ENCODE measurements at places on chromosomes 7 and 10.

DNA sequence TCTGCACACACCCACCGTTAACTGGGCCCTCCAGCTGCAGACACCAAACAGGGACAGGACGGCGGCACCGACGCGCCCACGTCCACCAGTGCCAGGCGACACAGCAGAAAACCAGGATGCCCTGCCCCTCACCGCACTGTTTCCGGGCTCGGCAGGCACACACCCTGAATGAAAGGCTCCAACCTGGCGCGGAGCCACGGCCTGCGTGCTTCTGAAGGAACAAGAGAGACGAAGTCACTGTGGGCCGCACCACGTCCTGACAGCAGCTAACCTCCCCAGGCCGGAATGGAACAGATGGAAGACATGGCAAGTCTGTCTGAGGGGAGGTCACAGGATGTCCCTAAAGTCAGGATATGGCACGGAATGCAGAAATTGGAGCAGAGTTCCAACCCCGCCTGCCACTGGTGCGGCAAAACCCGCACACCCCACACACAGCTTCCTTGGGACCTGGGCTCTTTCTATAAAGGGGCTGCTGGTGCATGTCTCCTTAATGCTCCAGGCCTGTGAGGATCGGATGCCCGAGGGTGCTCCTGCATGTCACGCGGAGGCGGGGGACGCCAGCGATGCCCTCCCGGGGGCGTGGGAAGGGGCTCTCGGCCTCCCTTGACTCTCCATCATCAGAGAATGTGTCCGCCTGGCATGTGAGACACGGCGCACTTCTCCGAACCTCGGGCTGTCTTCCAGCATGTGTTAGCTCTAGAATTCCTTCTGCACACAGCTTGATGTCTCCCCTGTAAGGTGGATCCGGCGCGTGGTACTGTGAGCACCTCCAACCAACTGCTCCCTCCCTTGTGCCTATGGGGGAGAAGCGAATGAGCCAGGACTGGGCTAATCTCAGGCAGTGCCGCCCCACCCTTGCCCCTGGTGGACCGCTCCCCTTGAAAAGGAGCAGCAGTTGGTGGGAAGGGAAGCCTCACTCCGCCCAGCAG, 3.9 kb upstream of the GPER1 start:
- peak; percentile 74 for DNase-seq

DNA sequence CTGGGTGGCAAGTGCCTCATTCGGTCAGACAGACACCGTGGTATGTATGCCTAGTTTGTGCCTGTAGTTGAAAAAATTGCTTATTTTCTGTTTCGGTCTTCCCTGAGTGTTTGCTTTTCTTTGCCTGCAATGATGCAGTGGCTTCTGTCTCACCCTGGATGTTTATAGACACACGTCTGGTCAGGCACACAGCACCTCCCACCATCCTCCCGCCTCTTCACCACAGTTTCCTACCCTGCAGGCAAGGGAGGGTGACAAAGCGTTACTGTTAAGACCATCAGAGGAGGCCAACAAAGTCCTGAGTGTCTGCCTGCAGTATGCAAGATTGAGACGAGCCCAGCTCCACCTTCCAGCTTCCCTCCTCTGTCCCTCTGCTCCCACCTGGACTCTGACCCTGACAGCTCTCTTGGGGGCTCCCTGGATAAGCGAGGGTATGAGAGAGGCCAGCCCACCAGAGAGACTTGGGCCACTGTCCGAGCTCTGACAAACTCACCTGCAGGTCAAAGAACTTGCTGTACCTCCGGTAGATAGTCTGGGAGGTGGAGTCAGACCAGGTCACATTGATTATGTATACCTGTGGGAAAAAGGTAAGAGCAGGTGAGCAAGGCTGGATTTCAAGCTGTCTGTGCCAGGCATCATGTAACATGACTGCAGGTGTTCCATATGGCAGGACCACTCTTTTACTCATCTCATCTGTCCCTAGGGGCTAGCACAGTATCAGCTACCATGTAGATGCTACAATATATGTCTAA, 54.4 kb downstream of the SH3PXD2A start:
- DNase-seq = peak; percentile 46

GRCh38 chr10:87590705-87591588, 68.7 kb upstream of the PAPSS2 start:
- DNase-seq = no peak

DNA sequence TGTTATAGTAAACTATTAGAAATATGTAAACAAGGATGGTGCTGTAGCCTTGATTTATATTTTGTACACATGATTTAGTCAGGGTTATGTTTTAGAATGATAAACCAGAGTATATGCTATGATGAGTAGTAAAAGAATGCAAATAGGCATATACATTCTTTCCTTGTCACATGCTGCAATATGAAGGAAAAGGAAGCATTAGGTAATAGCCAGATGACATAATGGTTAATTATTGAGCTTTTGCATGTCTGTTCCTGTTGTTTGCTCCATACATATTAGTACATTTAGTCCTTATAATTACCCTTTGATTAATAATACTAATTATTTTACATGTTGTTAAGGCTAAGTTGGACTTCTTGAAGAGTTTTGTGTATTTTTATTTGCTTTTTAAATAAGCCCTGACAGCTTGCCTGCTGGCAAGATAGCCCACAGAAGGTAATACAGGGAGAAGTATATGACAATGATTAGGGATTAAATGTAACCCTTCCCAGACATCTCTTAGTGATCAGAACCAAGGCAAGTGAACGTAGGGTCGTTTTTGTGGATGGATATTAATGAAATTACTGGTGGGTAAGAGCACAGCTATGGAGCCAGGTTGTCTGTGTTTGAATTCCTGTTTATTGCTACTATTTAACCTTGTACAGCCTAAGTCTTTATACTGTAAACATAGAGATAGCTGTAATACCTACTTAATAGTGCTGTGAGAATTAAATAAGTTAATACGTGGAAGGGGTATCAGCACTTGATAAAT, 68.4 kb downstream of the PHTF2 start:
- peak; percentile 34 for DNase-seq

DNA sequence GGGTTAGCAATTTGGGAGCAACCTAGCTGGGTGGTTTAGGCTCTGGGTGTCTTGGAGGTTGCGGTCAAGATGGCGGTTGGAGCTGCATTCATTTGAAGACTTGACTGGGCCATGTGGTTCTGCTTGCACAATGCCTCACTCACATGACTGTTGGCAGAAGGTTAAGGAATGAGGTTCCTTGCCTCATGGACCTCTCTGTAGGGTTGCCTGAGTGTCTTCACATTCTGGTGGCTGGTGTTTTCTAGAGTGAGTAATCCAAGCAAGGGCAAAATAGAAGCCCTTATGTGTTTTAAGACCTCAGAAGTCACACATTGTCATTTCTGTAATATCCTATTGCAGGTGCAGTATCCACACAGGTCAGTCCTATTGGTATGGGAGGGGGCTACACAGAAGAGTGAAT, 52.0 kb downstream of the CDK14 start:
- DNase-seq = no peak

GRCh38 chr7:28211006-28211405, 30.4 kb upstream of the JAZF1 start:
- DNase-seq = no peak

DNA sequence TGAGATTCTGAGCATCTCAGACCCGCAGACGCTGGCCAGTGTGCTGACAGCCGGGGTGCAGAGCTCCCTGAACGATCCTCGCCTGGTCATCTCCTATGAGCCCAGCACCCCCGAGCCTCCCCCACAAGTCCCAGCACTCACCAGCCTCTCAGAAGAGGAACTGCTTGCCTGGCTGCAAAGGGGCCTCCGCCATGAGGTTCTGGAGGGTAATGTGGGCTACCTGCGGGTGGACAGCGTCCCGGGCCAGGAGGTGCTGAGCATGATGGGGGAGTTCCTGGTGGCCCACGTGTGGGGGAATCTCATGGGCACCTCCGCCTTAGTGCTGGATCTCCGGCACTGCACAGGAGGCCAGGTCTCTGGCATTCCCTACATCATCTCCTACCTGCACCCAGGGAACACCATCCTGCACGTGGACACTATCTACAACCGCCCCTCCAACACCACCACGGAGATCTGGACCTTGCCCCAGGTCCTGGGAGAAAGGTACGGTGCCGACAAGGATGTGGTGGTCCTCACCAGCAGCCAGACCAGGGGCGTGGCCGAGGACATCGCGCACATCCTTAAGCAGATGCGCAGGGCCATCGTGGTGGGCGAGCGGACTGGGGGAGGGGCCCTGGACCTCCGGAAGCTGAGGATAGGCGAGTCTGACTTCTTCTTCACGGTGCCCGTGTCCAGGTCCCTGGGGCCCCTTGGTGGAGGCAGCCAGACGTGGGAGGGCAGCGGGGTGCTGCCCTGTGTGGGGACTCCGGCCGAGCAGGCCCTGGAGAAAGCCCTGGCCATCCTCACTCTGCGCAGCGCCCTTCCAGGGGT, 703 bp downstream of the RBP3 start:
- no peak for DNase-seq

DNA sequence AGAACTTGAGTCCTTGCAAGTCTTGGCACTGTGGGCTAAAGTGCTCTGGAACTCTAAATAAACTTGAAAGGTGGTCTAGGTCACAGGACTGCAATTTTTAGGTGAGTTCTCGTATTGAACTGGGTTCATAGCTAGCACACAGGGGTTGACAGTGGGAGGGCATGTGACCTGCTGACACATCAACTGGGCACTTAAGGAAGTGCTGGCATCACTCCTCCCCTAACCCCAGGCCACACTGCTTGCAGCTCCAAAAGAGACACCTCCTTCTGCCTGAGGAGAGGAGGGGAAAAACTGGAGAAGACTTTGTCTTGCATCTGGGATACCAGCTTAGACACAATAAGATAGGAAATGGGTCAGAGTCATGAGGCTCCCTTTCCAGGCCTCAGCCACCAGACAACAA, 38.0 kb upstream of the AASS start:
- DNase-seq = no peak

DNA sequence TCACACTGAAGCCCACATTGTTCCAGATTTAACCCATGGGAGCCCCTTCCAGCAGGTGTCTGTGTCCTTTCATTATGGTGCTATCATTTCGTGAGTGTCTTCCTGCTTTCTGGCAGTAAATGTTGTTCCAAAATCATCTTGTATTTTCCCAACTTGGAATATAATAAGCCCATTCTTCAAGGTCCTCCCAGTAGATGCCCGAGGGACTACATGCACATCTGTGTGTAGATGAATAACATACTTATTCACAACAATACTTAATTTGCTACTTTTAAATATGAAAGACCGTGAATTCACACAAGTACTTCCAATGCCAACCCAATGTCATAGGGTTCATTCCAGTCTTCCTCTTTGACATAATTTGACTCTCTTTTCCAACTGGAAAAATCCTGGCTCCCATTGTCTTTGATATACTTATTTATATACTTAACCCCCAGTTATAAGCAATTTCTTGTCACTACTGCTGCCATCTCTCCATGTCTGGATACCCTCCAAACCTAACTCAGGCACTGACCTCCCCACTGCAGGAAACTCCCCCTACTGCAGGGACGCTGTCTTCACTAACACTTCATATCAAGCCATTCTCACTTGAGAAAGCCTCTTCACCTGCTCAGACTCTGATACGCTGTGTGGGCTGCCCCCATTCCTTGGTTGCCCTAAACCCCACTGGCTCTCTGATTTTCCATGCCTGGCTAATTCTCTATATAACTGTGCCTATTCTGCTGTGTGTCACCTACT, 1119.2 kb downstream of the CNTNAP2 start:
- no peak for DNase-seq

DNA sequence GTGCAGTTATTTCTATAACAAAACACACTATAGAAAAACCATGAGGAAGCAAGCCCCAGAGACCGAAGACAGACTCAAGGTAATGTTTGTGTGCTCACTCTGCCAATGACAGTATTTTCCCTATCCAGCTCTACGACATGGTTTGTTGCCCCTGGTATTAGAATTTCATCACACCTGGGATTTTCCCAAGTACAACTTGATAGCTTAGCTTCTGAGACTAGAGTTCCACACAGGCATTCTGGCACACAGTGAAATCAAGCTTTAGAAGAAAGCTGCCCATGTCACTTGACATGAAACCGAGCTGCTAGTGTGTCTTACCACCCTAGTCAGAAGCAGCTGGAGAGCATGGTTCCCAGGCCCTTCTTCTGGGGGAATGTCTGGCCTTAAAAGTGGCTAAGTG, 44.1 kb upstream of the AKR1E2 start:
- no peak for DNase-seq

DNA sequence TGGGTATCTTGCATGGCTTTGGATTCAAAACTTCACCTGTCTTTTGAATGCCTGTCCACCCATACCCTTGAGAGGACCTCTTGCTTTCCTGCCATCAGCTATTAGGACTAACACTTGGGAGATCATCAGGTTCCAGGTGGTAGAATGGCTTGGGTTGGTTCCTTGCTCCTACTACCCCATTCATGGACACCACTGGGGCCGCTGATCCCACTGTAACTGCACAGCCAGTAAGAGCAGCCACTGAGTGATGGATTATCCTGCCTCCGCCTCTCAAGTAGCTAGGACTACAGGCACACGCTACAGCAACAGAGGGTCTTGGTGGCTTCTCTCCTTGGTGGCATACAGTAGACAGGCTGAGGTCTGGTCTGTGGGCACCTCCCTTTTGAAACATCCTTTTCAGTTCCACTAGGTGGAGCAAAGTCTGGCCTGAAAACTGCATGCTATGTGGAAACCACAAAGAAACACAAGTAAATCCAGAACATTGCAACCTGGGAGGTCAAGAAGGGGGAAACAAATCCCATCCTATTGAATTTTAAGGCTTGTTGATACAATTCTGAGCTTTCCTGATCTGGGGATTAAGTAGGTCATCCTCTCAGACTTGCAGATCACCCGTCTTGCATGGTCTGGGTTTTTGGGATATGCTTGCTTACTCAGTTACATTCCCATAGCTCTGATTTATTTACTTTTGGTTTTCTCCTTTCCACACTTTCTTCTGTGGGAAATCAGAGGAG, 9.4 kb downstream of the WBP1L start:
- DNase-seq = peak; percentile 65

DNA sequence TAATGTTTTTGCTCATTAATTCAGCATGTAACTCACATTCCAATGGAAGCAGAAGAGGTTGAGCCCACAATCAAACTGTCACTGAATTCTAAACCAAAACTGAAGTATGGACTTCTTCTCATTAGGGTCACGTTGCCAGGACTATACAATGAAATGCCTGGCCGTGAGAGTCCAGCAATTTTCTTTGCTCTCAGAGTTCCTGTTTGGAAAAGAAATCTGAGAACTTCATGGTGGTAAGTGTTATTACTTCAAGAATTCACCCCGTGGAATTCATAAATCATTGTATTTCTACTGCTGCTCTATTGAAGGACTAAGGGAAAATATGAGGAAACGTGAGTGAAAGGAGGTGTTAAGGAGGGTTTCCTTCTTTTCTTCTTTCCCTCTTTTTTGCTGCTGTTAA, 441.8 kb upstream of the AKR1E2 start:
- DNase-seq = no peak

All from SW480 (cell line).